ENCODE measurements at places on chromosomes 6 and 20.

GRCh38 chr6:34610819-34611477, 54.8 kb upstream of the SPDEF start:
- no peak for DNase-seq

DNA sequence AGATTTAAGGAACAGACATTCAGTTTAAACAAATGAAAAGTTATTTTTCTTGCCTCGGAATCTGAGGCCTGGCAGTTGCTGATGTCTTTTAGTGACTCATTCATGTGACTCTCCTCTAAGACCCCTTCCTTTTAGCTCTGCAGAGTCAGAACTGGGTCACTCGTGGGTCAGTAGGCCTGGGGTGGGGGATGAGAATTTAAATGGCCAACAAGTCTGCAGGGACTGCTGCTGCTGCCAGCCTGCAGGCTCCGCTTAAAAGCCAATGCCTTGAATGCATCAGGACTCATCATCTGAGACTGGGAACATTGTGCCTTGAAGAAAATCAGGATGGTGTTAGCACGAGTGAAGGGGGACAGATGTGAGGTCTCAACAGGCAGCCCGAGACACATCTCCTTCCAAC, 404.3 kb downstream of the CDH26 start:
- no peak for DNase-seq

DNA sequence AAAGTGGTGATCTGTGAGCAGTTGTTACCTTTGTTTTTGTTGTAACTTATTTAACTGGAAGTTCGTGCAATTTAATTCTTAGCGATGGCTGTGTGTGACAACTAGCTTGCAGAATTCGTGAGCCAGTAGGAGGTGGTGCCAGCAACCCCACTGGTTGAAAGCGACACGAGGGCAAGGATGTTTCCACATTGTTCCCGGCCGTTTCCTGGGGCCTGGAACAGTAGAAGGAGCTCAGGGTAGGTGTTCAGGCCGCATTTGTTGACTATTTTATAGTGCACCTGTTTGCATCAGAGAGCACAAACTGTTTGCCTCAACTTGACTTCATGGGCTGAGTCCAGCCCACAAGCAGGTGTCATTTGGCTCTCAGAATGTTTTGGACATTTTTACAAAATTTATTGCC, 112.1 kb upstream of the PTPN1 start:
- DNase-seq, result no peak

- no peak for DNase-seq
Observed at GRCh38 chr20:58237318-58238132, 9.1 kb upstream of the ANKRD60 start.

GRCh38 chr6:11215773-11216172, 16.7 kb downstream of the NEDD9 start:
- peak; percentile 31 for DNase-seq

GRCh38 chr6:134425513-134425912, 107.6 kb upstream of the SGK1 start:
- DNase-seq, result no peak

DNA sequence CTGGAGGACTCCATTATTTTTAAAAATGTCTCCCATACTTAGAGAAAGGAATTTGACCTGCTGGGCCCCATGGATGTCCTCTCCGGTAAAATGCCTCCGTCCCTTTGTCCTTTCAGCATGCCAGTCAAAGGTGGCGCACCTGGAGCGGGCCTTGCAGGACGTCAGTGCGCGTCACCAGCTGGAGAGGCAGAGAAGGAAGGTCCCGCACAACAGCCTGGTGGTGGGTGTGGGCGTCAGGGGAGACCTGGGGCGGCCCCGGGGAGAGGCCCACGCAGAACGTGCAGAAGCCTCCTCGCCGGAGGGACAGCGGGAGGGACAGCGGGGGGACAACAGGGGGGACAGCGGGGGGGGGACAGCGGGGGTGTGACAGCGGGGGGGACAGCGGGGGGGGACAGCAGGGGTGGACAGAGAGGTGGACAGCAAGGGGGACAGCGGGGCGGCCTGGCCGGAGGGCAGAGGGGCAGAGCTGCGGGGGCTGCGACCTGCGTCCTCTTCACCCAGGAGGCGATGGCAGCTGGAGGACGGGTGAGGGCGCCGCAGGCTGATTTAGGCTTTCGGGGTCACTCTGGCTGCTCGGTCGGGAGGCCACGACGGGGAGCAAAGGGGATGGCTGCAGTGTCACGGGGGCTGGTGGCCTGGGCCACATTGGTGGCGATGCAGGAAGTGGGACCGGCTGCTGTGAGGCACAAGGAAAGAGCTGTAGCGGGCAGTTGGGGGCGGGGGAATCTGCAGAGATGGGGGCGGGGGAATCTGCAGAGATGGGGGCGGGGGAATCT, 859 bp upstream of the KIF25 start:
- DNase-seq, result no peak

DNA sequence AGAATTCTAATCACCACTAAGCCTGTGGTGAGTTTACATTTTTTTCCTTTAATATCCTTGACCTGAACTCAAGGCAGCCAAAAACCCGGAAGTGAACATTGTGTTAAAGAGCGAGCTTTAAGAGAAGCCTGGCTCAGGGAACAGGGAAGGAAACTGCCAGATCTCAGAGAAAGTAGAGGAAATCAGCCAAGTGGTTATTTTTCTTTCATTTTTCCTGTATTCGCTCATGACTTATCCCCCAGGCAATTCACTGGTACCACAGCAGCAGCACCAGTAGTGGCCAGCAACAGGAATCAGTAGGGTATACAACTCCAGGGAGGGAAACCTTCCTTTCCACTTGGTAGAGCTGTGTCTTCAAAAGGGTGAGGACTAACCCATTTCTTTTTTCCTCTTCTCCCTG, 89.6 kb upstream of the HMGCLL1 start:
- no peak for DNase-seq

- no peak for DNase-seq
Observed at GRCh38 chr20:7828437-7828836, 111.8 kb downstream of the HAO1 start.

- no peak for DNase-seq
Observed at GRCh38 chr6:36604090-36605060, 10.2 kb downstream of the SRSF3 start.

DNA sequence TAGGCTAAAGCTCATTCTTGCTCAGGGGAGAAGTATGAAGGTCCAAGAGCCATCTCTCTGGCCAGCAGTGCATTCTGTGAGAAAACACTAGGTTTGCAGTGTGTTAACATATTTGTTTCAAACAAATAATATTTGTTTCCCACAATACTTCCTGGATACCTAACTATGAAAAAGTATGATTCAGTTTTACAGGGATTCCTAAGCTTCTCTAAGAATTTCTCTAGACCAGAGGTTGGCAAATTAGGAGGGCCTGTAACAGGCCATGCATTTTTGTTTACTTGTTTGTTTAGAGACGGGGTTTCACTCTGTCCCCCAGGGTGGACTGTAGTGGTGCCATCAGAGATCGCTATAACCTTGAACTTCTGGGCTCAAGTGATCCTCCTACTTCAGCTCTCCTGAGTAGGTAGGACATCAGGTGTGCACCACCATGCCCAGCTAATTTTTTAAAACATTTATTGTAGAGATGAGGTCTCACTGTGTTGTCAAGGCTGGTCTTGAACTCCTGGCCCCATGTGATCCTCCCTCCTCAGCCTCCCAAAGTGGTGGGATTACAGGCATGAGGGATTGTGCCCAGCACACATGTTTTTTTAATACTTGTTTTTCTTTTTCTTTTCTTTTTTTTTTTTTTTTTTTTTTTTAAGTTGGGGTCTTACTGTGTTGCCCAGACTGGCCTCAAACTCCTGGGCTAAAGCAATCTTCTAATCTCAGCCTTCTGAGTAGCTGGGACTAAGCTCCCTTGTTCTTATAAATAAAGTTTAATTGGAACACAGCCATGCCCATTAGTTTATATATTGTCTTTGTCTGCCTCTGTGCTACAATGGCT, 71.7 kb downstream of the ADGRG6 start:
- no peak for DNase-seq

GRCh38 chr6:57097596-57097995, 7.6 kb downstream of the ZNF451 start:
- no peak for DNase-seq

DNA sequence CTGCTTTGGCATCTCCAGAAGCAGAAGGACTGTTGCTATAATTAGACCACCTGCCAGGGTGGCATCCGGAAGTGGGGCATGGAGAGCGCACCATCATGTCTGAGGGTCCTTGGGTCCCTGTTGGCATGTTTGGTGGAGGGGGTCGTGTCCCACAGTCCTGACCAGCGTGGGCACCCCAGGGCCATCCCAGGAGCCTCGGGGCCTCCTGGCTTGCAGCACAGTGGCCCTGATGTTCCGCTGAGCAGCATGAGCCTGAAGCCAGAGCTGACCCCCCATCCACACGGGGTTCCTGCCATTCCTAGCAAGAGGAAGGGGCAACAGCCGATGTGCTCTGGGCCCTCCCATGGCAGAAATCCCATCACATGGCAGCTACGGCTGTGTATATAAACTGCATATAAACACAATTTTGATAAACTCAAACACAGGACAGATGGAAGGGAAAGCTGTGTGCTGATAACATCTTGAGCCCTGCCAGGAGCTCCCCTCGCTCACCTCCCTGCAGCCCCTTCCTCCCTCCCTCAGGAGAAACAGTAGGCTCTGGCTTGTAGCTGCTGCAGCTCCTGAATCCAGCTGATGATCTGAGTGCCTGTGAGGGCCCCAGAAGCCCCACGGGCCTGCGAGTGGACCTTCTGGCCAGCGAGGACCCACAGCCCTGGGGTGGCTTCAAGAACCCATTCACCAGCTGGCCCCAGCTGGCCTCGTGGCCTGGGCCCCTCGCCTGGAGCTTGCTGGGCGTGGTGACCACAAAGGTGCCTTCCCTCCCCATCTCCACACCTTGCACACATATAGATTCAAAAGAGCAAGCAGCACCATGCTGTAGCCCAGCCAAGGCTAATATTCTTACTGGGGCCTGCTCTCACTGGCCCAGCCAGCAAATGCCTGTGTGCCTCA, 321.6 kb downstream of the CDH4 start:
- DNase-seq, result no peak

- DNase-seq, result no peak
Observed at GRCh38 chr6:142855893-142856623, 88.9 kb downstream of the HIVEP2 start.

DNA sequence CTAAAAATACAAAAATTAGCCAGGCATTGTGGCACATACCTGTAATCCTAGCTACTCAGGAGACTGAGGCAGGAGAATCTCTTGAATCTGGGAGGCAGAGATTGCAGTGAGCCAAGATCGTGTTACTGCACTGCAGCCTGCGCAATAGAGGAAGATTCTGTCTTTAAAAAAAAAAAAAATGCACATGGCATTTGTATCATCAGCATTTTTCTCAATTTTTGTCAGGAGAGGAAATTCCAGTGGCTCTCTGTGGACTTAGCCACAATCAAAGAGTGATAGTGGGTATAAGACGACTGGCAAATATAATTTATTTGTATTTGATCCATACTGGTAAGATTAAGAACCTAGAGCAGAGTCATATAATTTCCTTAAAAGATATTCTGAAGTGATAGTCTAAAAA, 28.6 kb downstream of the DEFB114 start:
- DNase-seq, result no peak

DNA sequence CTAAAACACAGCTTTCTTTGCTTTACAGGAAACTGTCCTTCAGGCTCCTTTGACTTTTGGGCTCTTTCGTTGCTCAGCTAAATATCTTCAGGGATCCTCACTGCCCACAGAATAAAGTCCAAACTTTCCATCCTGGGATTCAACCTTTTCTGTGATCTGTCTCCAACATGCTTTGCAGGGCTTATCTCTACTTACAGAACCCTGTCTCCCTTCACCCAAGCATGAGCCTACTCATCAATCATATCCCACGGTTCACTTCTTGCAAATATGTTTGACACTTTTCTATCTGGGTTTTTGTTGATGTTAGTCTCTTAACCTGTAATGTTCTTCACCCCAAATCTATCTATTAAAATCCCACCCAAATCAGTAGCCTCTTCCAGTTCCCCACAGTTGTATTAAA, 327.3 kb upstream of the RNF24 start:
- no peak for DNase-seq

GRCh38 chr20:19601126-19601810, 156.8 kb upstream of the RIN2 start:
- DNase-seq, result no peak

DNA sequence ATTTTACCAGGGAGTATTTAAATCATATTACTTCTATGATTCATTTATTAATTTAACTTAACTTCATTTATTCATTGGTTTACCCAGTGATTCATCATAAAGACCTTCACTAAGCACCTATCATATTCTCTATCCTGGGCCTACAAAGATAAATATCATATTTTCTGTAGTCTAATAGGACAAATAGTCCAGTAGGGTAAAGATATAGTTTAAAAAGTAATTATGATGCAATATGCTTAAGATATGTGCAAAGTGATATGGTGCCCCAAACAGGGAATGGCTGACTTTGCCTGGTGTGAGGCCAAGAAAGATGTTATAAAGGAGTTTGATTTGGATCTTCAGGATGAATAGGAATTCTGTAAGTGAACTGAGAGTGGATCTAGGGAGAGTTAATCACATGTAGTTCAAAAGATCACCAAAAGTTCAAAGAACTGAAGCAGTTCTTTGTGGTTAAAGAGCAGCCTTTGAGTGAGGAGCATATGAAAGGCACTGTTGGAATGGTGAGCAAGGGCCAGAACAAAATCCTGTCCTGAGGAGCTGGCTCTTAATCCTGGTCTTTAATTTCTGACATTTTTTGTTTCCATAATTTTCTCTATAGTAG, 45.5 kb downstream of the MLIP start:
- no peak for DNase-seq

- no peak for DNase-seq
Observed at GRCh38 chr20:43567477-43567876, 8.7 kb downstream of the SGK2 start.

- DNase-seq, result no peak
Observed at GRCh38 chr6:164087870-164088269, 673.4 kb downstream of the QKI start.

- DNase-seq, result no peak
Observed at GRCh38 chr20:62500237-62500864, 24.6 kb upstream of the GATA5 start.

DNA sequence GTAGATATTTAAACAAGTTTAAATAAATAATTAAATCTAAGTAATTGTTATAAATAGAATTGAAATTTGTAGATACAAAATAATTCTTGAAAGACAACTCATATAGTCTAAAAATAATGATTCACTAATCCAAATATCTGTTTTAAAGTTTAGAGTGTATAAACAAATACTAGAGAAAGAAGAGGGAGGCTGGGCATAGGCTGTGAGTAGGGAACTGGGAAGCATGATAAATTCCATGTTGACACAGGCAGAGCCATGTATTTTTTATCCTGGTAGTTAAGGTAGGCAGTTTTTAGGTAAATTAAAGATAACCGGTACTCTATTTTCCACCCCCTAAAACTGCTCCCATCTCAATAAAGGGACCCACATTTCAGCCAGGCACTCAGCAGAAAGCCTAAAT, 11.7 kb upstream of the RIN2 start:
- no peak for DNase-seq

DNA sequence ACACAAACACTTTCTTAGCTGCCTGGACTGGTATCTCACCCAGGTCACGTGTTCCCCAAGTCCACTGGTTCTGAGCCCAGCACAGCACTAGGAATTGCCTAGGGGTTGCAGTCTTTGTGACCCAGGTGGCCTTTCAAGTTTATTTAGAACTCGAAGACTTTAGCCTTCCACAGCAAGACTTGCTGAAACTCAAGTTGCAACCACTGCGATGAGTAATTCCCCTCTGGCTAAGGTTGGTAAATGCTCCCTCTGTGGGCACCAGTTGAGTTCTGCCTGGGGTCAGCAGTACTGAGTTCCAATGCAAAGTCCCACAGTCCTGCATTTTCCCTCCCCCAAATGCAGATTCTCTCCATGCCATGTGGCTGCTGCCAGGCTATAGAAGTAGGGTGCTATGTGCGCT, 77.6 kb upstream of the MOCS1 start:
- DNase-seq, result no peak

- DNase-seq, result no peak
Observed at GRCh38 chr20:62728028-62728780, 19.6 kb downstream of the NTSR1 start.
